Immature natural killer cell (primary cell): ENCODE measurements at places on chromosomes 11 and 22.

DNA sequence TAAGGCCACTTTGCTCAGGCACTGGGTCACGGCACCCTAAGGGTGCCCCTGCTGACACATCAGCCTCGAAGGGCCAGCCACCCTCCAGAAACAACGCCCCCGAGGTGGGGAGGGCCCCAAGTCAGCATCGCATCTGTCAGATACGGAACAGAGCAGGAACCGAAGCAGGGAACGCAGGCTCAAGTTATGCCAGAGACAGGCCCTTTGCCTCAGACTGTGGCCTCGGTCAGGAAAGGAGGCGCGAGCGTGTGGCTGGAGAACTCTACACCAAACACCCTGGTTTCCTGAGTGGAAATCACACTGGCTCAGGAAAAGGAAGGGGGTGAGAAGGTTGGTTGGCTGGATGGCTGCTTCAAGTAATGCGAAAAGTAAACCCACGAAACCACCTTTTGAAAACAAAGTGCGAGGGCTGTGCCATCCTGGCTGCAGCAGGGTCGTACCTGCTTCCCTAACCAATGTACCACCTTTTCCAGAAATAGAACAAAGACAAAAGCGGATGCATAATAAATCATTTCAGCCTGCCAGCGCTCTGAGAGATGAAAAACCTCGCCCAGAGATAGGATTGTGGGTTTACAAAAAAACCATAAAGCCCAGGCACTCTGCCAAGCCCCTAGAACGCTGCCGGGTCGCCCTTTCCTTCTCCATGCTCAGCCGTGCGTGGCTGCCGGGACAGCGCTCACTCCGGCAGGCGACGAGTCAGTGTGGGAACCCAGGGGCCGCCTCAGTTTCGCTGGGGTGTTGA lies 38.6 kb downstream of the TRMU start:
- peak; percentile 81 for DNase-seq

GRCh38 chr11:35122308-35122707 lies 16.7 kb upstream of the CD44 start:
- peak; percentile 37 for DNase-seq

DNA sequence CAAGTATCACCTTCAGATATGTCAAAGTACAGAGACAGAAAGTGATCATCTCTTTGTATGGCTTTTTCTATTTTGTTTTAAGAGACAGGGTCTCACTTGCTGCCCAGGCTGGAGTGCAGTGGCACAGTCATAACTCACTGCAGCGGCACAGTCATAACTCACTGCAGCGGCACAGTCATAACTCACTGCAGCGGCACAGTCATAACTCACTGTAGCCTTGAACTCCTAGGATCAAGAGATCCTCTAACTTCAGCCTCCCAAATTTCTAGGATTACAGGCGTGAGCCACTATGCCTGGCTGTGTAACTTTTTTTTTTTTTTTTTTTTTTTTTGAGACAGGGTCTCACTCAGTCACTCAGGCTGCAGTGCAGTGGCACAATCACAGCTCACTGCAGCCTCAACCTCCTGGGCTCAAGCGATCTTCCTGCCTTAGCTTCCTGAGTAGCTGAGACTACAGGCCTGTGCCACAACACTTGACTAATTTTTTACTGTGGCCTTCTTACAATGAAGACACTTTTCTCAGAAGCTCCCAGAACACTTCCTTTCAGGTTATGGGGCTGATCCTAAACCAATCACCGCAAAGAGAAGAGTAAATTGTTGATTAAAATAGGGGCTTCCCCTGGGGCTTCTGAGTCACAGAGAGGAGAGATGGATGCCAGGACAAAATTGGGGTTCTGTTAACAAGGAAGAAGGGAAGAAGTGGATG lies 9.0 kb upstream of the HIKESHI start:
- no peak for DNase-seq

DNA sequence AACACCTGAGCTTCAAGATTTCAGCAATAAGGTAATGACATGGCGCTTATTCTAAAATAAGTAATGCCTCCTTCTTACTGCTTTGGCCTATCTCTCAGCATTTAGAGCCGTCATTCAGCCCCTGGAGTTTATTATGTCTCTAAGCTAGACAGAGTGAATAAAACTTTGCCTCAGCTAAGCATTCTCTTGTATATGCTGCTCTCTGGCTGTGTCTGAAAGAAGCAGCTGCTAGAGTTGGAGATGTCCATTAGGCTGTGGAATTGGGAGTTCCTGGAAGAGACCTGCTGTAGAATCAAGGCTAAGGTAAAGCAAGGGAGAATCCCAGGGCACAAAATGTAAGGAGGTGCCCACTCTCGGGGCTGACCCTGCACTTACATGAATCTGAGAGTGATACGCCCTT lies 35.5 kb upstream of the TTC12 start:
- DNase-seq: no peak

DNA sequence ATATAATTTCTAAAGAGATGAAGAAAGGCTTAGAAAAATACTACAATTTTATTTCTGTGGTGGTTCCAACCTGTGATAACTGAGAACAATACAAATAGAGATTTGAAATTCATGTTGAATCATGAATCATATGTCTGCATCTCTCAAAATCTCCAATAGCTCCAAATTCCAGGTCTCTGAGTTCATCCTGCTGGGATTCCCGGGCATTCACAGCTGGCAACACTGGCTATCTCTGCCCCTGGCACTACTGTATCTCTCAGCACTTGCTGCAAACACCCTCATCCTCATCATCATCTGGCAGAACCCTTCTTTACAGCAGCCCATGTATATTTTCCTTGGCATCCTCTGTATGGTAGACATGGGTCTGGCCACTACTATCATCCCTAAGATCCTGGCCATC lies at the start of gene OR56B1:
Gene OR56B1, plus strand, starts transcription at position 53 of the 400 bp plus-strand sequence. Its CDS starts 69 bp downstream, at position 122.
- DNase-seq: no peak

DNA sequence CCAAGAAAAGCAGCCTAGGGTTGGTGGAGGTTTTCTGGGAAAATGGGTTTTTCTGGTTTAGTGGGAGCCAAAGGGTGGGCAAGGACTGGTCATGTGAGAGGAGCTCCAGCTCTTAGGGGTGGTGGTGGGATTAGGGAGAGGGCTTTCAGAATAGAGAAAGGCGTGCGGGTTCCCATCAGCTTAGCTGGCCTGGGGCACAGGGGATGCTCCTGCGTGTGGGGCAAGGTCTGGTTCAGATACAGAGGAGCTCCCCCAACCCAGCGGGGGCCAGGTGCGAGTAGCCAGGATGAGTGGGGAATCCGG lies 644 bp downstream of the TMEM134 start:
- no peak for DNase-seq
